Stimulated activated CD4-positive, alpha-beta T cell treated with anti-CD3 and anti-CD28 coated beads, Interleukin-1b, Interleukin-23, amount 100 ng/mL, for 24 hours (primary cell): ENCODE measurements at places on chromosomes 7 and 10.

DNA sequence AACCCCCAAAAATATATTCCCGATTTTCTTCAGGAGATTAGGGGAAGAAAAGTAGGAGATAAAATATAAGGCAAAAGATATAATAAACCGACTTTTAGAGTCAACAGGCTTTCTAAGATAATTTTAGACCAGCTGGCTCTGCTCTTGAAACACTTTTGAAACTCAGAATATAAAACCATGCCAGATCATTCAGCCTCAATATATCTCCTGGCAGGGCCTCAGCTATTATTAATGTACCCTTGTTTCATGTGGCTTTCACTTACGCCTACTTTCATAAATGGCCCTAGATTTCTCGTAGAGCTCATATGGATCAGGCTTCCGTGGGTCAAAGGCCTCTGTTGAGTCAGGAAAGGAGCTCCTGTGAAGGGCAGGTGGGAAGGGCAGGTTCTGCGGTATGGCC is 396.0 kb downstream of the PHTF2 start:
- DNase-seq, result no peak

GRCh38 chr7:40490603-40490924 is 355.8 kb downstream of the SUGCT start:
- DNase-seq, result no peak

GRCh38 chr10:75404815-75405597 is 3.4 kb upstream of the ZNF503 start:
- no peak for DNase-seq

GRCh38 chr7:2632733-2633537 is 1.1 kb downstream of the TTYH3 start:
- no peak for DNase-seq

- no peak for DNase-seq
Observed at GRCh38 chr10:69061305-69062161, 26.4 kb upstream of the SRGN start.

DNA sequence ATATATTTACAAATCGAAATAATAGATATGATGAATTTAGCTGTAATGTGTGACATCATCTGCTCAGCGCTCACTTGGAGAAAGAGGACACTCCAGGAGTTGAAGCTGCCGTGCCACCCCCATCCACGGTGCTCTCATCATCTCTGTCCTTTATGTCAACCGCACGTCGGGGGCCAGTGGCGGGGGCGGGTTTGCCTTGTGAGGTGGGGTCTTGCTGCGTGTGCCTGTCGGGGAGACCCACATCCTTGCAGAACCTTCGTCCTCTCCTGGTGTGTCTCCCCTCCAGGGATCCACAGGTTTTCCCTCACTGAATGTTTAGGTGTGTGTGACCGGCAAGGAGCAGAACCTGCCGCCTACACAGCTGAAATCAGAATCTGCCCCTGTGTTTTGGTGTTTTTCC is 71.6 kb downstream of the INPP5A start:
- no peak for DNase-seq

DNA sequence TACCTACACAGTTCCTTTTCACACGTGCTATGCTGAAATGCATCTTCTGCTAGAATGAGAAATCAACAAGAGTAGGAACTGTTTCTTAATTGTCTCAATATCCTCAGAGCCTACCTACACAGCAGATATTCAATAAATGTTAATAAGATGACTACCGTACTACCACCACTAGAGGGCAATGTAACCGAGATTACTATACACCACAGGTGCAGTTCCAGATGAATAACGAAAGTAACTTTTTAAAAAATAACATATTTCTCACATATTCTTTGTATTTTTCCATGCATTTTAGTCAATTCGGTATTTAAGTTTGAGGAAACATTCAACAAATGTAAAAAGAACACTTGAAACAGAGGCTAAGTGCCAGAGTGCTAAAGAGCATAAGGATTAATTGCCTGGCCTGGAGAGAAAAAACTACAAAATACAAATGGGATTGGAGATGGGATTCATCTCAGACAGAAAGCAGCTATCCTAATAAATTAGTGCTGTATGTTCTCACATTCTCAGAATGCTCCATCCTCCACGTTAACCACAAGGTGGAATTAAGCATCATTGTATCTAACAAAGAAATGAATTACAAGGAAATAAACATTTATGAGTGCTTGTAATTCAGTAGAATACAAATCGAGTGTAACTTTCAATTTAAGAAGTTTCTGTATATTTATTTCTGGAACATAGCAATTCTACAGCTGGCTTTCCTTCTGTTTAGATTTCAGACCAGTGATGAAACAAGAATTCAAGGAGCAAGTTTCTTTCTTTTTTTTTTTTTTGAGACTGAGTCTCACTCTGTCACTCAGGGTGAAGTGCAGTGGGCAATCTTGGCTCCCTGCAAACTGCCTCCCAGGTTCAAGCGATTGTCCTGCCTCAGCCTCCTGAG is 20.3 kb upstream of the HECTD2 start:
- DNase-seq, result no peak

DNA sequence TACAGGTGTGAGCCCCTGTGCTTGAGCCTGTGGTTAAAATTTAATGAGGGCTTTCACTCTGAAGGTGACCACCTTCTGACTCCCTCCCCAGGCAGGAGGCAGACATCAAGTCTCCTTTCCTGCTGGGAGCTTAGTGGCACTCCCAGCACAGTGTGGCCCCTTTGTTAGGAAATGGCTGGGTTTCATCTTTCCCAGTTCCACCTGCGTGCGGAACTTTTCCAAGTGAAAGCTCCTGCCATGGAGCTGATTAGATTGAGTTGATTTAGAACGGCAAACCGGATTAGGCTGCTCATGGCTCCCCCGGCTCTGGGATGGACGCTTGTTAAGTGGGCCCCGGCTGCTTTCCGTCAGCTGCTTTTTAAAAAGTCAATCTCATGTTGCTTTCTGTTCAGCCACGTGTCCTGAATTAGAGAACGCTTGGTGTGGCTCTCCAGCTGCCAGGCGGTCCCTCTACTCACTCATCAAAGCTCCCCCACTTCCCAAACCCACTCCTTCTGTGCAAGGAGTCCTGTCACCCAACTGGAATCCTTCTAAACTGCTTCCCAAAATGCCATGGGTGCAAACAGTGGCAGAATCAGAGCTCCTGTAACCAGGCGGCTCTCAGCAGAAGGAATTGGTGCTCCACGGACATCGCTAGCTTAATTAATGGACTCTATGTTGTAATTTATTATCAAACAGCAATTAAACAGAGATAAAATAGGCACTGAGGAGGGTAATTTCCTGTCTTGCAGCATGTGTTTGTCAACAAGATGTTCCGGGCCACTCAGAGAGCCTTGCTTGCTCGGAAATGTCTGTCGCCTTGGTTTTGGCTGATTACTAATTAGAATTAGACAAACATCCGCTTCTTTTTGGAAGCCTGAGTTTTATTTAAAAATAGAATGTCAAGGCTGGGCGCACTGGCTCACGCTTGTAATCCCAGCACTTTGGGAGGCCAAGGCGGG is 551.2 kb downstream of the GALNT17 start:
- no peak for DNase-seq

DNA sequence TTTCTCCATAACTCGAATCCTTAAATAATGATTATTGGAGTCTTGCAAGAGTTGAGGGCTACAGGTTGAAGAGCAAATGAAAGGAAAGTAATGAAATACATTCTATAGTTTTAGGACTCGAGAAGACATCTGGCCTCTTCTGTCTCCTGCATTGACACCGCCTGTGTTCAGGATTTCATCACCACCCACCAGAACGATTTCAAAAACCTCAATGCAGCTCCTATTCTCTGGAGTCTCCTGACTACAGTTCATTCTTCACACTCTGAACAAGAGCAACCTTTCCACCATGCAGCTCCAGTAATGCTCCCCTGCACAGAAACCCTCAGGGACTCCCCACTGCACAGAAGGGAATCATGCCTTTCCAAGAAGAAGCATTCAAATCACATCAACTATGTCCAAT is 5.5 kb downstream of the IL15RA start:
- no peak for DNase-seq

- no peak for DNase-seq
Observed at GRCh38 chr7:69962186-69963065, 364.2 kb downstream of the AUTS2 start.

- DNase-seq, result no peak
Observed at GRCh38 chr7:116574025-116574822, 49.4 kb downstream of the CAV1 start.

DNA sequence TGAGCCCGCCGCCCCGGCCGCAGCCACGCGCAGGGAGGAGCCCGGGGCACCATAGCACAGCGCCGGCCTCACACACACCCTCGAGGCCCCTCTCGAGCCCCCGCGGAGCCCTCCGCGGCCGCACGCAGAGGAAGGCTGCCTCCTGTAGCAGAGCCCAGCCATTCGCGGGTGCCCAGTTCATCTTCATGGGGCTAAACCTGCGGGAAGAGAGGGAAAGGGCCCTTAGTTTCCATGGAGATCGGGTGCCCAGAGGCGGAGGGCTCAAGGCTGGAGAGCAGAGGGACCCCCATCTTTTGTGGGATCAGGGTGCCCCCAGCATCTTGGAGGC is 2.9 kb upstream of the SYCE1 start:
- no peak for DNase-seq

GRCh38 chr10:119444866-119445265 is 97.7 kb downstream of the RGS10 start:
- no peak for DNase-seq

GRCh38 chr7:90474284-90475210 is 5.1 kb downstream of the PTTG1IP2 start:
- no peak for DNase-seq

- no peak for DNase-seq
Observed at GRCh38 chr10:93815304-93816096, 57.8 kb downstream of the LGI1 start.

- peak; percentile 22 for DNase-seq
Observed at GRCh38 chr10:43138757-43139241, 554 bp downstream of the CSGALNACT2 start.

DNA sequence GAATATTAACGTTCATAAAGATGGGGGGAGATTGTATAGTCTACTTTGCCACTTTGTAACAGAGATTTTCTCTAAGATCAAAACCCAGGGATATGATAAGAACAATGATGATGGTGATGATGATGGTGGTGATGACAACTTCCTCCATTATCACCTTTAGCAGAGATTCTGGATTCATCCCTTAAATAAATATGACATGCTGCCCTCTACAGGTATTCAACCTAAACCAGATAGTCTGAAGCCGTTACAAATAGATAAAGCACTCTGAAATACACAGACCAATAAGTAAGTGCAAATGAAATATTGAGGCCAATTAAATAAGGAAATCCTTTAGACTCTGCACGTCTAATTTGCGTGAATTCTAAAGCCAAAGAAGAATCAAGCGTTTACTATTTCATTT is 211.5 kb downstream of the CREB5 start:
- DNase-seq, result no peak

- DNase-seq, result no peak
Observed at GRCh38 chr10:52678611-52679010, 94.0 kb downstream of the MBL2 start.

GRCh38 chr7:1087952-1088920 is at the start of gene GPER1:
Gene GPER1, plus strand, starts transcription at chr7:1088113. Its CDS starts 3,616 bp downstream, at chr7:1091729.
- DNase-seq, result no peak

DNA sequence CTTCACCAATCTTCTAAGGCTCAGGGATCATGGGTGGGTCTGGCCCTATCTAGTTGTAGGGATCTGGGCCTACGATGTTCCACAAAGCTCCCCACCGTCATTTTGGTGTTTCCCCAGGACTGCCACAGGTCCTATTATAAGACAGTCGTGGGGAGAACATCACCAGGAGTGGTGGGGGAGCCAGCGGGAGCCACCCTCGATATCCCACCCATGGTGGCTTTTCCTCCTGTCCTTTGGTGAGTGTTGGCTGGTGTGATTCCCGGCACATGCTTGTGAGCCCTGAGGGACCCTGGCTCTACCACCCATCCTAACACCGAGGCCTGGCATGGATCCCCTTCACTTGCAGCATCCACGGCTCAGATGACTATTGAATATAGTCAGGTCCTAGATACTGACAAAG is 247.4 kb downstream of the ACTR3B start:
- no peak for DNase-seq

GRCh38 chr10:78889536-78890063 is 179.2 kb upstream of the ZMIZ1 start:
- no peak for DNase-seq

DNA sequence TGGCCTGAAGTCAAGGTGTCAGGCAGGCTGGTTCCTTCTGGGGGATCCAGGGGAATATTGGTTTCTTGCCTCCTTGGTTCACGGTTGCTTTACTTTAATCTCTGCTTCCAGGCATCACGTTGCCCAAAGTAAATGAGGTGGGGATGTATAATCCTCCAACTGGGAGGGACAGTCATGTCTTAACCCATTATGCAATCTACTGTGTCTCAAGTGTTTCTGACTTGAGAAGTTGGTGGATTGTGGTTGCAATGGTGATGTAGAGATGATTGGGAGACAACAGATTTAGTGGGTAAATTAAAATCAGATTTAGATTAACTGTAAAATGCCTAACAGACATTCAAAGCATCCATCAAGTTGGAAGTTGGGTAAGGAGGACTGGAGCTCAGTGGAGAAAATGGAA is 32.7 kb downstream of the TBXAS1 start:
- DNase-seq, result no peak

DNA sequence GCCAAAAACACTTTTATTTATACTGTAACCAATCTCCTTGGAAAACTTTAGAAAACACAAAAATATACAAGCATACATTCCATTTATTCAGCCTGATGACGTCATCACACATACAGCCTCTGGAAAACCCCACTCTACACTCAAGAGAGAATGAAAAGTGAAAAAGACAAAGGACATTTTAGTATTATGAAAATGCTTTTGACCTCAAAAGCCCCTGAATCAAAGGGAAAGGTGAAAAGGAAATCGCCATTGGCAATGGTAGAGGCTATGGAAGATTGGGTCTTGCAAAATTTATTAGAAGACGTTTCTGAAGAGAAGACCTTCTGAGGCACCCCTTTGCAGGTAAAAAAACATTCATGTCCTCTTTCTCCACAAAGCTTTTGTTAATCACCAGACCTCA is 82.9 kb upstream of the STRIP2 start:
- no peak for DNase-seq

- no peak for DNase-seq
Observed at GRCh38 chr7:55140221-55140940, 121.6 kb downstream of the EGFR start.

- DNase-seq, result no peak
Observed at GRCh38 chr7:33882040-33882837, 23.1 kb upstream of the BMPER start.

DNA sequence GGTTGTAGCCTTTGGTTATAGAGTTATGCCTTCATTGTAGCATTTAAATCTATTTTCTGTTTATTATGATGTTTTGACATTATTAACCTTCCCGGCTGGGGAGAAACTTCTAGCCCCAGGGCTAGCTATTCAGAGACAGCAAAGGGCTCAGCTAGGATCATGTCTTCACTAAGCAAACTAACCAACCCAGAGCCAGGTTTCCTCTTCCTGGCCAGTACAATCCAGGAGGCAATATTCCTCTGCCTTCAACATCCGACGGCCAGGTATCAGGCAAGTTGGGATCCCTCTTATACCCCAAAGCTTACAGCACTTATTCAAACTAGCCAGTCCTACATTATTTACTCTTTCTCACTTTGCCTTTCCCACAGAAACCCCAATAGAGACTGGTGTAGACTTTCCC is 1060.7 kb upstream of the GHITM start:
- no peak for DNase-seq

- DNase-seq, result no peak
Observed at GRCh38 chr7:25304691-25305090, 76.4 kb upstream of the NPVF start.
